Stimulated activated CD4-positive, alpha-beta T cell treated with anti-CD3 and anti-CD28 coated beads, Interleukin-1b, Interleukin-23, amount 100 ng/mL, for 48 hours (primary cell): ENCODE measurements at places on chromosomes 7 and 10.

DNA sequence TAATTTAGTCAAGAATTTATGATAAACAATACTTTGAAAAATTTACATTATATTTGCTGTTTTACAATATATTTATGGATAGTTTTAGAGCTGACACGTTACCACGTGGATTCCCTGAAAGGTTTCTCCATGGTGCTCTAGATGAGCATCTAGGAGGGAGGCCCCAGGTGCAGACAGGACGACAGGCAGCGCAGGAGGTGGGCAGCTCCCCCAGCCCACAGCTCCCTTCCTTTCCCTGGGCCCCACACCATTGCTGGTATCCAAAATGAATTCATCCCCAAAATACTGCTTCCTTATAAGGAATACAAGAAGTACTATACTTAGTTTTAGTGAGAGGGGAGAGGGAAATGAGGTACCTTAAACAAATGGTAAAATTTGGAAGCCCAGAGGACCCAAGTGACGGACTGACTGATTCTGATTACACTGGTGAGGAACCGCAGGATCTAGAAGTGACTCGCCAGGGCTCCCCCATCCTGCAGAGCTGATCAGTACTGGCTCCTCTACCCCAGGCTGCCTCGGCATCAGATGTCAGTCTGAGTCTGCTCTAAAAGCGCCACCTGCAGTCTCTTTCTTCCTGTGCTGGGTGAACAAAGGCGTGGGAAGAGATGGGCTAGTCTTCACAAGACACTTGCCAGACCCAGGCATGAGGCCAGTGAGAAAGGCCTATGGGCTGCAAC lies 89.2 kb downstream of the DLG5 start:
- DNase-seq: peak; percentile 81

DNA sequence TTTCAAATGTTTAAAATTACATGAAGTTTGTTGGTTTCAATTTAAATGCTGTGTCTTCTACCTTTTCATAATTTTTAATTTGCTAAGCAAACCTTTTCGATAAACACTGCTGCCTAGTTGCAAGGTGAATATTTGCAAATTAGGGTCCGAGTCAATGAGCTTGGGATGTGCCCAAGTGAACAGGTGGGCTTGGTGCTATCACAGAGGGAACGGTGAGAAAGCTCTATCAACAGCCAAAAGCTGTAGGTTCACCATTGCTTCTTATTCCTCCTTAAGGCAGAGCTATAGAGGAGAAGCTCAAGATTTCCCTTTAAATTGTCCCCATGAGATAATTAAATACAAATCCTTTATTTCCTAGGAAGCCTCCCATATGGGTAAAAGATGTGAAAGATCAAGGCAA lies 245.3 kb upstream of the CELF2 start:
- no peak for DNase-seq

- peak; percentile 20 for DNase-seq
Observed at GRCh38 chr10:70145166-70145665, 1.3 kb downstream of the TYSND1 start.

- DNase-seq: no peak
Observed at GRCh38 chr10:27470885-27471284, 33.2 kb upstream of the RAB18 start.

DNA sequence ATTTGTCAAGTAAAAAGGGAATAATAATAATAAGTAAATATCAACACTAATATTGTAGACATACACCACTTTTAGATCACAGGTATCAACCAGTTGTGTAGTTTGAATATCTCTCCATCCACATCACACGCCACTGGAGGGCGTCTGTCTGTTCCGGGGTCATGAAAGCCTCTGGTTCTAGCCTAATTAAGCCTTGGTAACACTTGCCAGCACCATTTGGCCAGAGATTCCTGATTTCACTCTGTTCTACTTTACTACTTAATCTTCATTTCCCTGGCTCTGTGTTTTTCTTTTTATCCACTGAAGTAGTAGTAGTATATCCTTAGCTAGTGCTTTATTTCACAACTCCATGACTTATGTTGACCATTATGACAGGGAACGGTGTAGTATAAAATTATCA lies 285.6 kb upstream of the POM121L12 start:
- DNase-seq: no peak

GRCh38 chr10:48507933-48508790 lies 96.7 kb downstream of the ARHGAP22 start:
- DNase-seq: no peak

GRCh38 chr10:6399231-6399741 lies 180.8 kb downstream of the PRKCQ start:
- no peak for DNase-seq

- no peak for DNase-seq
Observed at GRCh38 chr10:46514431-46514861, 42.0 kb downstream of the GPRIN2 start.

DNA sequence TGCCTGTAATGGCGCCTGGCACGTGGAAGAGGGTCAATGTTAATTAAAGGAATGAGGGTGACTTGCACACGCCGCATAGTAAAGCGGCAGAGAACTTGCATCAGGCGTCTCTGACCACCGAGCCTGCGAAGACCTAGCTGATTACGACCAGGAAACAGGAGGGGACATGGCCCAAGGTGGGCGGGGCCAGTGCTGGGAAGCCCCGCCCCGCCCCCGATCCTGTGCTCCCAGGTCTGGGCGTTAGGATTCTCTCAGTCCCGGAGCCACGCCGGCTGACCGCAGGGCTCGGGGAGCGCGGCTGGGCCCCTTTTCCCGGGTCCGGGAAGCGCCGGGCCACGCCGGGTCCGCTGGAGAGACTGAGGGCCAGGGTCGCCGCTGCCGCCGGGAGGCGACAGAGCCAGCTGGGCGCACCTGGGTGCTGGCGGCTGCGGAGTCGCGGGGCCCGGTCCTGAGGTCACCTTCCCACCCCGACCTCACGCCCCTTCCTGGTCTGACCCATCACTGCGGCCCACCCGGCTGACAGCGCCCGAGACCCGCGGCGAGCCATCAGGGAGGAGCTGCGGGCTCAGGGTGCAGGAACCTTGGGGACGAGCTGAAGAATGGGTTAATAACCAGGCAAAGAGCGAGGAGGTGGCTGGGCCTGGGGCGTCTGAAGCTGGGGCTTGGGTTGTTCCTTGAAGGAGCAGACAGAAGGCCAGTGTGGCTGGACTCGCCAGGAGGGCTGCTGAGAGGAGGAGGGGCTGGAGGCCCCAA lies 23.0 kb upstream of the GRID1 start:
- no peak for DNase-seq

- DNase-seq: peak; percentile 37
Observed at GRCh38 chr10:129057856-129058663, 409.0 kb upstream of the MGMT start.
